ENCODE measurements at places on chromosomes 1 and 21. TPM values are rescaled to one million over a fixed set of nuclear protein-coding genes. Genes with fewer than 3 reads are reported as not detected.

The LIPI gene
- not detected for total RNA-seq

The OR2T29 gene
- not detected for total RNA-seq

GRCh38 chr1:9596415-9597123, 7.9 kb downstream of the TMEM201 start:
- no peak overlapping the region for H3K4me3 ChIP-seq
- no peaks in the 10 kb centered on the region for H3K27me3 ChIP-seq
- H3K4me1 ChIP-seq: peaks cover 10% of the 10 kb centered on the region
- H3K27ac ChIP-seq: no peak overlapping the region

GRCh38 chr1:200103966-200104583, 76.6 kb downstream of the NR5A2 start:
- H3K4me1 ChIP-seq: no peaks in the 10 kb centered on the region
- H3K4me3 ChIP-seq: no peak overlapping the region
- no peaks in the 10 kb centered on the region for H3K36me3 ChIP-seq

DNA sequence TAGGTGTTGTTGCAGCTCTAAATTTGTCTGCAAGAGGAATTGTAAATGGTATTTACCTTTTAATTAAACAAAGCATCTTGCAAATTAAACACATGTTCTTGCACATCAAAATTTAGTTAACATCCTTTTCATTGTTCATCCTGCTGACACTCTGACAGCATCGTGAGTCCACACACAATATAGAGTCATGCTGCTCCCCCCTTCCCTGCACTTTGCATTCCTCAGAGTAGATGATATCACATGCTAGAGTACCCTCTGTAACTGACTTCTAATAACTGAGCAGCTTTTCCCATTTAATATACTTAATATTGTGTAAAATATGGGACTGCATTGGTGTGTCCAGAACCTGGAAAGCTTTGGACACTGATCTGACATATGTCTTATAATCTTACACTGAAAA, 138.8 kb upstream of the DPYD start:
- H3K36me3 ChIP-seq: no peaks in the 10 kb centered on the region
- DNase-seq: no peak
- no peak overlapping the region for H3K27ac ChIP-seq
- no peaks in the 10 kb centered on the region for H3K4me1 ChIP-seq
- H3K4me3 ChIP-seq: no peak overlapping the region

GRCh38 chr1:34970829-34971228, 14.3 kb downstream of the TMEM35B start:
- H3K27ac ChIP-seq: no peak overlapping the region
- H3K4me3 ChIP-seq: no peak overlapping the region
- peaks cover 8% of the 10 kb centered on the region for H3K4me1 ChIP-seq
- no peaks in the 10 kb centered on the region for H3K36me3 ChIP-seq
- no peaks in the 10 kb centered on the region for H3K27me3 ChIP-seq
- DNase-seq: no peak

GRCh38 chr1:44701141-44701573, 26.6 kb downstream of the ARMH1 start:
- H3K4me3 ChIP-seq: no peak overlapping the region
- no peak overlapping the region for H3K27ac ChIP-seq
- no peak for DNase-seq
- H3K36me3 ChIP-seq: no peaks in the 10 kb centered on the region

- H3K4me3 ChIP-seq: no peak overlapping the region
- H3K27me3 ChIP-seq: no peaks in the 10 kb centered on the region
- peaks cover 15% of the 10 kb centered on the region for H3K4me1 ChIP-seq
- H3K36me3 ChIP-seq: peaks cover 69% of the 10 kb centered on the region
Measured at GRCh38 chr1:26556111-26556510, 26.6 kb downstream of the RPS6KA1 start.

DNA sequence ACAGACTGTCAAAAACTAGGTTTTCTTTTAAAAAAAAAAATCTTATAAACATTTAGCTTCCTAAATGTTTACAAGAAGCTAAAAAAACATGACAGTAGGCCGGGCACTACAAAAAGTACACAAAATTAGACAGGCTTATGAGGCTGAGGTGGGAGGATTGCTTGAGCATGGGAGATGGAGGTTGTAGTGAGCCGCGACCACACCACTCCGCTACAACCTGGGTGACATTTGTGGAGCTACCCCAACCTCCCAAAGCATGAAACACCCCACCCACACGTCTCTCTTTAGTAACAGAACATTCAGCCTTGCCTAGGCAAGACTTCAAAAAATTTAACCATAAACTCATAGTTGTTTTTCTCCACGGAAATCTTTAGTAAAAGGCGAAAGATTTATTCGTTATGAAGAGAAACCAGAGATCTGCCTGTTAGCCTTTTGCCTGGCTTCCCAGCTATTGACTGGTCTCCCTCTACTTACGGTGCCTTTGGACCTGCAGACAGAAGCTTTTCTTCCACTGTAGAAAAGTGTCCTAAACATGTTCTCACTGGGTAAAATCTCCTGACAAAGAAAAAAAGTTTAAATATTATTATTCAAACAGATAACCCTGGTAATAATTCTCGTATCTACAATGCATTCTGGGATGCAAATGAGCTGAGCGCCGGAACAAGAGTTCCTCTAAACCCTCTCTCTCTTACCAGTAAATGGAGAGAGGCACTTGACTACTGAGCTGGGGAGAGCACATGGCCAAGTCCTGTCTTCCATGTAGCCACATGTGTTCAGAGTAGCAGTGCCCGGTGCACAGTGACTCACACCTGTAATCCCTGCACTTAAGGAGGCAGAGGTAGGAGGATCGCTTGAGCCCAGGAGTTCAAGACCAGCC, 9.2 kb downstream of the RNU5D-1 start:
- H3K27ac ChIP-seq: peak overlapping the region; percentile 69
- DNase-seq: peak; percentile 82
- no peaks in the 10 kb centered on the region for H3K36me3 ChIP-seq
- no peak overlapping the region for H3K4me3 ChIP-seq
- peaks cover 56% of the 10 kb centered on the region for H3K4me1 ChIP-seq

DNA sequence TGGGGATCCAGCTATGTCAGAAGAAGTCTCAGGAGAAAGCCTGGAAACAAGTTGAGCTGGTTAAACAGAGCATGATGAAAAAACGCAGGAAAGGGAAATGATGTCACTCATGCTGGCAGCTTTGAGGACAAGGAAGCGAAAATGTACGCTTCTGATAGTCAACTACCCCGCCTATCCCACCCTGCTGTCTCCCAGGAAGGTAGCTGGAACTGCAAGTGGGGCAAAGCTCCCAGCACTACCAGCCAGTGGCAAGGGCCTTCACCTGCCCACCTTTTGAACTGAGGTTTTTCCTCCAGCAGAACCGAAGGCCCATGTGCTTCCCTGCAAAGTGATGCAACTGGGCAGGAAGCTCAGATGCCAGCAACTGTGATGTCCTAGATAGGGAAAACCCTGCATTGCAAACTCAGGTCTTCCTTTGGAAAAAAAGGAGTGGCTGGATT, 6.3 kb upstream of the IL20 start:
- H3K4me1 ChIP-seq: peaks cover 9% of the 10 kb centered on the region
- DNase-seq: no peak
- no peaks in the 10 kb centered on the region for H3K27me3 ChIP-seq
- no peaks in the 10 kb centered on the region for H3K36me3 ChIP-seq
- H3K4me3 ChIP-seq: no peak overlapping the region
- H3K27ac ChIP-seq: no peak overlapping the region

DNA sequence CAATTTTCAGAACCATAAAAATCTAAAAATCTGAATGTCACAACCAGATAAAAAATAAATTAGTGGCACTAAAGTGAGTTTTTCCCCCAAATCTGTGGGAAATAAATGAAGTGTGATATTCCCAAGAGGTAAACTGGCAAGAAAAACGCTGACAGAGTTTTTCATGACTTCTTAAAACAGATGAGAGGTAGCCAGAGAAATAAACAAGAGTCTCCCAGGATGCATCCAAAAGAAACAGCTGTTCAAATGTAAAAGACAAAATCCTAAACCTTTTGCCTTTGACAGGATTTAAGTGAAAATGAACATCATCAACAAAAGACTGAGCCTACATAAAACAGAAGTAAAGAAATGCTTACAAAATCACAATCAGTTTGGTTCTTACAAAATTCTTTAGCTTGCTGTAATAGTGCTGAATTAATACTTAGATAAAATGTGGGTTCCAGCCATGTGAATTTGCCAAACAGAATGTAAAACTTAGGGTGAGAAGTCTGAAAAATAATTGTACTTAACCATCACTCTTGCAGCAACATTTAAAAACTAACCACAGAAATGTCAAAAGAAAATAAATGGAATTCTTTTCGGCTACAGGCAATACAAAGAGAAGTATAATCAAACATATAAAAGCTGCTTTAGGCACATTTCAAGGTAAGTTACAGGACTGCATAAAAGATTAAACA, 133.6 kb downstream of the EIF4G3 start:
- no peak for DNase-seq
- no peak overlapping the region for H3K27ac ChIP-seq
- H3K4me1 ChIP-seq: no peaks in the 10 kb centered on the region
- no peak overlapping the region for H3K4me3 ChIP-seq
- no peaks in the 10 kb centered on the region for H3K27me3 ChIP-seq
